ENCODE measurements at places on chromosomes 11 and 22.

DNA sequence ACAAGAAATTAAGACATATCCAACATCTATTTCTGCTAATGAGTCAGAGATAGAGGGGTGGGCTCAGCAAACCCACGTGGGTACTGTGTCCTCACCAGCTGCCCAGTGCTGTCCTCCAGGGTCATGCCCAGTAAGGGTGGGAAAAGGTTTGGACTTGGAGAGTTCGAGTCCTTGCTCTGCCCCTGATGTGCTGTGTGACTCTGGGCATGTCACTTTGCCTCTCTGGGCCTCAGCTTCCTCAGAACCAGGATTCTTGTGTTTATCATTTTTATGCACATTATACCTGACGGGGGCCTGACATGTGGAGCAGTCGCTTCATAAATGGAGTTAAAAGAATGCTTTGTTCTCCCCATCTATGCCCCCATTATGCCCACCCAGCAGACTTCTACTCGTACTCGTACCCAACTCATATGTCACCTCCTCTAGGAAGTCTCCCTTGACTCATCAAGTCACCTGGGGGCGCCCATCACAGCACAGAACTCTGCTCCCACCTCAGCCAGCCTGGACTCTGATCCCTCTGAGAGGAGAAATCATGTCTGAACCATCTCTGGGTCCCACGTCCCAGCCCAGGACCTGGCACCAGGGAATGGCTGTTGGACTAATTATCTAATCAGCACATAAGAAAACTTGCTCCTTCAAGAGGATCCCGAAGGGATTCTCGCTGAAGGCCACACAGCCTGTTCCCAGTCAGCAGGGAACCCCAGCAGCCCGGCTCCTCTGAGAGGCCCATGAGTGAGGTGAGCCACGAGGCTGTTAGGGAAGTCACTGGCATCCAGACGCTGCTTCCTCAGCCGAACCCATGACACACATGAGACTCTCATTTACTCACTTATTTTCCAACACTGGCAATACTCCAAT is 38.7 kb upstream of the TSKU start:
- DNase-seq = no peak

- DNase-seq = no peak
Measured at GRCh38 chr11:98230678-98231077, 790.1 kb upstream of the CNTN5 start.

DNA sequence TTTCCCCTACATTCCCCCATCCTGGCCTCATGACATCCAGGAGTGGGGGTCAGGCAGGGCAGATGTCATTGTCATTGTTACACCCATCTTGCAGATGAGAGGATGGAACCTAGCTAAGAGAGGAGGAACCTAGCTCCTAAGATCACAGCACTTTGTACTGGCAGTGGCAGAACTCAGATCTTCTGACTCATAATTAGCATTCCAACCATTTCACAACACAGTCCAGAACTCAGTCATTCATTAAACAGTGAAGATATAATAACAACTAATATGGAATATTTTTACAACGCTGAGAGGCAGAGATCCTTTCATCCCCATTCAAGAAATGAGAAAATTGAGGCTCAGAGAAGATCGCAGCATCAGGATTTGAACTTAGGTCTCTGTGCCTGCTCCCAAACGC is 127.8 kb downstream of the CHST1 start:
- DNase-seq = no peak

DNA sequence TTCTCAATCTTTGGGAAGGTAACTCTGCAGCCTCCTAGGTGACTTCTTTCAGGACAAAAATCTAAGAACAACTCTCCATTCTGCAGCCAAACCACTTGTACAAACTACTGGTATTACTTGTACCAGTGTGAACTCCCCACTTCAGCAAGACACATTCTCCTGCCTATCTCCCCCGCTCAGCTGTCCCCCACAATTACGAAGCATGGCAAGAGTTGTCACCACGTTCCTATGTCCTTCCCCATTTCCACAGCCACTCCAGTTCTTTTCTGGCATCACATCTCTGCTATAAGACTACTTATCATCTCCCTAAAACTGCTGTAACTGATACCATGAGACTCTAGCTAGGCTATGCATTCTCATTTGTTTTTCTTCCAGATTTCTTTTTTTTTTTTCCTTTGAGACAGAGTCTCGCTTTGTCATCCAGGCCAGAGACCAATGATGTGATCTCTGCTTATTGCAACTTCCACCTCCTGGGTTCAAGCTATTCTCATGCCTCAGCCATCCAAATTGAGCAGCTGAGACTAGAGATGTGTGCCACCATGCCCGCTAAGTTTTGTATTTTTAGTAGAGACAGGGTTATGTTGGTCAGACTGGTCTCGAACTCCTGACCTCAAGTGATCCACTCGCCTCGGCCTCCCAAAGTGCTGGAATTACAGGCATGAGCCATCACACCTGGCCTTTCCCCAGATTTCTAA is 71.9 kb upstream of the CDON start:
- no peak for DNase-seq

GRCh38 chr11:1152316-1153104 is 5.2 kb upstream of the MUC5AC start:
- no peak for DNase-seq

DNA sequence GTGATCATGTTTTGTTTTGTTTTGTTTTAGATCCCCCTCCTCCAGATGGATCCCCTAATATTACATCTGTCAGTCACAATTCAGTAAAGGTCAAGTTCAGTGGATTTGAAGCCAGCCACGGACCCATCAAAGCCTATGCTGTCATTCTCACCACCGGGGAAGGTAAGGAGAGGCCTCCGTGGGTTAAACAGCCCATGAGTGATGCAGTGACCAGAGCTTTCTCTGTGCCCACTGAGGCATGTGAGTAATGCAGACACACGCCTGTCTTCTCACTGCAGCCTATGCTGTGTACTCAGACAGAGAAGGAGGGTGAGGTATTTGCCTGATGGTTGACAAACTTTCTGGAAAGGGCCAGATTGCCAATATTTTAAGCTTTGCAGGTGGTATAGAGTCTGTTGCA is 73.7 kb upstream of the OR4B1 start:
- no peak for DNase-seq

GRCh38 chr11:104819107-104819506 is 79.2 kb downstream of the CASP12 start:
- no peak for DNase-seq

GRCh38 chr11:30935861-30936260 is 349.7 kb upstream of the MPPED2 start:
- DNase-seq = no peak

DNA sequence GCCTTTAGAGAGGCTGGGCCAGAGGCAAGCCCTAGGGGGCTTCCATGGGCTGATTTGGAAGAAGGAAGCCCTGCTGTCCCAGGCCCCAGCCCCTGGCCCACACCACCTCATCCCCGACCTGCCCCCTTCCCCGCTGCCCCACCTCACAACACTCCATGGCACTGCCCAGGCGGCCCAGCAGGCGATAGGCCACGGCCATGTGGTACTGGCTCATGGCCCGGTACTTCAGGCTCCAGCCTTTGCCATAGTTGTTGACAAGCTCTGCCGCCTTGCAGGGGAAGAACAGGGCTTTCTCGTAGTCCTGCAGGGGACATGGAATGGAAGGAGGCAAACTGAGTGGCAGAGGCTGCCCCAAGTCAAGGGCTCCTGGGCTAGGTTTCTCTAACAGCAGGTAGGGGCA is 6.4 kb downstream of the RAPSN start:
- DNase-seq = no peak

DNA sequence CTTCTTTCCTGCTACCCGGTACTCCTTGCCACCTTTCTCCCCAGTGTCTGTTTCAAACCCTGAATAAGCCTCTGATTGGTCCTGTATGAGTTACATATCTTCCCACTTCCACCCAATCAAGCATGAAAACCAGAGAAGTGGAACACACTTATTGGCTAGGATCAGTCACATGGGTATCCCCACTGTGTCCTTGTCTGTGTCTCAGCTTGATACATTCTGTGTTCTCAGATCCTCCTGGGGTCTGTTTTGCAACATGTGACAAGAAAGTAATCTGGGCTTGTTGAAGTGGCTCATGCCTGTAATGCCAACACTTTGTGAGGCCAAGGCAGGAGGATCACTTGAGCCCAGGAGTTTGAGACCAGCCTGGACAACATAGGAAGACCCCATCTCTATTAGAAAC is 23.9 kb downstream of the MCHR1 start:
- no peak for DNase-seq

- DNase-seq = no peak
Measured at GRCh38 chr11:112624431-112624830, 336.8 kb upstream of the NCAM1 start.

DNA sequence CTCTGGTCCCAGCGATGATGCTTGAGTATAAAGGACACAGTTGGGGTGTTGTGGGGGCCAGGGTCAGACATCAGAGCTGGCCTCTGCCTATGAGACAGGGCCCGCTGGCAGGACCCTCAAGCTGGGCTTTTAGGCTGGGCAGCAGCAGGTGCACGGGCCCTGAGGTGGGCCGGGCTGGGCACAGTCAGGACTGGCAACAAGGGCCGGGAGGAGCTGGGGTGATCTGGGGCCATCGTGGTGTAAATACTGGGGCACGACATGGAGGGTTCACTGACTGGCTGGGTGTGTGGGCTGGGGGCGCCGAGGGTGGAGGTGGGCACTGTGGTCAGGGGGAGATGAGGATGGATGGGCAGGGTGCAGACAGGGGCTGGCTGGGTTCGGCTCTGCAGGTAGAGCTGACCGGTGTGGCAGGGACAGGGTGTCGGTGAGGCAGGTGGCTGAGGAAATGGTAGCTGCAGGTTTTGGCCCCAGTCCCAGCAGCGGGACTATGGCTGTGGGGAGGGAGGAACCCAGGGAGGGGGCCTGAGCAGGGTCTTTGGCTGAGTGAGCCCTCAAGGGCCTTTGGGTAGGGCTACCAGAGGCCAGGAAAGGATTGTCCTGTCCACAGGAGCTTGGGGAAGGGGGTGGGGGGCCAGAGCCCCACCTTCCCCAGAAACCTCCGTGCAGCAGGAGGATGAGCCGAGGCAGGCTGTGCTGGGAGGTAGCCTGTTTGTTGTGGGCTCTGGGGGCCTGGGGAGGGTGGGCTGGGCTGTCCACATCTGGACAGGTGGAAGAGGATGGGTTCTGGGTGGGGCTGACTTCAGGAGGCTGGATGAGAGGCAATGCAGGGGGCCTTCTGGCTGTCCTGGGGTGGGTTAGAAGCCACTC is 81.4 kb downstream of the KCNQ1 start:
- DNase-seq = no peak

GRCh38 chr11:13831696-13832095 is 130.8 kb upstream of the SPON1 start:
- no peak for DNase-seq

DNA sequence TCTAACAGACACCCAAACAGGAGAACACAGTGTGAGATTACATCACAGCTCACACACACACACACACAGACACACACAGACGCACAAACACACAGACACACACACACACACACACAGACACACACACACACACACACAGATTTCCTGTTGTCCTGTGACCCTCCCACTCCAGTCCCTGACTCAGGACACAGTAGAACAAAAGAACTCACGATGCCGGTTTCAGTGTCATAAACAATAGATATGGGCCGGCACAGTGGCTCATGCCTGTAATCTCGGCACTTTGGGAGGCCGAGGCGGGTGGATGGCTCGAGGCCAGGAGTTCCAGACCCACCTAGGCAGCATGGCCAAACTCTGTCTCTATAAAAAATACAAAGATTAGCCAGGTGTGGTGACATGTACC is 13.8 kb upstream of the KAT5 start:
- DNase-seq = no peak

DNA sequence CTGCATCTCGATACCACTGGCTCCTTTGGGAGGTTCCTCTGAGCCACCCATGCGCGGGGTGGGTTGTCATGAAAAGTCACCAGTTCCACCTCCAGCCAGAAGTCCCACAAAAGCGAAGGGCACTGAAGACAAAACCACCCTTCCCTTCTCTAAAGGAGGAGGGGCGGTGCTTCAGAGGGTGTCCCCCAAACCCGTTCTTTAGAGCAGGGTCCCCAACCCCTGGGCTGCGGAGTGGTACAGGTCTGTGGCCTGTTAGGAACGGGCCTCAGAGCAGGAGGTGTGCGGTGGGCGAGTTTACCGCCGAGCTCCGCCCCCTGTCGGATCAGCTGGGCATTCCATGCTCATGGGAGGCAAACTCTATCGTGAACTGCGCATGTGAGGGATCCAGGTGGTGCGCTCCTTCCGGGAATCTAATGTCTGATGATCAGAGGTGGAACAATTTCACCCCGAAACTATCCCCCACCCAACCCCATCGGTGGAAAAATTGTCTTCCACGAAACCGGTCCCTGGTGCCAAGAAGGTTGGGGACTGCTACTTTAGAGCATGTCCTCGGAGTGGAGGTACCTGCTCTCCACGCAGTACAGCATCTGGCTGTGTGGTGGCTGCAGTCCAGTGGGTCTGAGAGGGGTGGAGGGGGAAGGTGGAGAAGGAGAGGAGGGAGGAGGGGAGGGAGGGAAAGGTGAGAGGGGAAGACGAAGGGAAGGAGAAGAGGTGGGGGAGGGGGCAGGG is 72.9 kb upstream of the SEPTIN5 start:
- peak; percentile 45 for DNase-seq

DNA sequence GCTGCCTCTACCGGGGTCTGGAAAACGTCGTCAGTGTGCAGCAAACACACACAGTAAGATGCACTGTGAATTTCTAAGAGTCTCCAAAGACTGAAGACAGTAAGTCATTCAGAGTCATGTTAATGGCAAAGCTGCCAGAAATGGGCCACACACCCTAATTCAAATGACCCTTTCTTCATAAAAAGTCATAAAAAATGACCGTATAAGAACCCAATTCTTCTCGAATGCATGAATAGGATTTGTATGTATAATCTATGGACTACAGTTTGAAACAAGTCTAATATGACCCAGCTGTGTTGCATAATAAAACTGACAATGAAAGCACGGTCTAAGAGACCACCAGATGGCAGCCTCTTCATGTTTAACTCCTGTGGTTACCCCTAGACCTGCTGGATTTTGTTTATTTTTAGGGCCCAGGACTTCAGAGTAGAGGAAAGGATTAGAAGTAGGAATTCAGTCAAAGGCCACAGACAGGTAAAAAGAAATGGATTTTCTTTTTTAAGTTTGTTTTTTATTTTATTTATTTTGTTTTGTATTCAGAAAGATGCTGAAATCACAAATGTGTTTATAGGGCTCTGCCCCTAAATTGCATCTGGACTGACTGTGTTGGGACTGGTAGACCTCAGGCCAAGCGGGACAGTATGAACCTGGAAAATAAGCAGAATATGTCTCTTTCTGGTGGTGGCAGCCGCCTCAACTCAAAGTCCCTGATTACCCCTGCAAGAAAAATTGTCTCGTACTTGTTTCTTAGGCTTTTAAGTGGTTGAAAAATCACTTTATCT is 32.1 kb upstream of the SLC5A12 start:
- peak; percentile 12 for DNase-seq

- no peak for DNase-seq
Measured at GRCh38 chr11:976431-977160, 50.9 kb downstream of the AP2A2 start.

DNA sequence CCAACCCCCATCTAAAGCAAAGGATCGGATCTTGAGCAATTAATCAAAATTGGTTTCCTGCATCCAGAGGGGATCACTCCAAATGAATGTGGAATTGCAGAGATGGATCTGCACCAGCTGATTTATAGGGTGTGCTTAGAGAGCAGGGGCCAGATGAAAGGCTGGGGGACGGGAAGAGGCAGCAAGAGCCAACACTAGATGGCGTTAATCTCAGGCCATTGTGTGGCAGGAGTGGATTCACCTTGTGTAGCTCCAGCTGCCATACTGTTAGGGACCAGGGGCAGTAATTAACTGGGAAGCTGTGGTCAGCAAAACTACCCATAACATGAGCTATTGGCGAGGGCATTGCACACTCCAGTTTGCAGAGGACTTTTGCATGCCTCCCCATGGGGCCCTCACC is 35.6 kb downstream of the SERPINH1 start:
- DNase-seq = peak; percentile 13

- DNase-seq = peak; percentile 68
Measured at GRCh38 chr11:119567688-119568582, 145.0 kb upstream of the THY1 start.

All from NCI-H1436 (cell line).